Memory B cell (primary cell): ENCODE measurements at places on chromosomes 5 and 9.

- H3K4me1 ChIP-seq = no peaks in the 10 kb centered on the region
- no peaks in the 10 kb centered on the region for H3K27me3 ChIP-seq
- H3K36me3 ChIP-seq = peaks cover 23% of the 10 kb centered on the region
- DNase-seq = no peak
These were observed 134.1 kb downstream of the RGS3 start for GRCh38 chr9:113597390-113598241.

GRCh38 chr5:173972925-173973615, 15.9 kb upstream of the C5orf47 start:
- H3K27ac ChIP-seq = no peak overlapping the region
- peaks cover 9% of the 10 kb centered on the region for H3K4me1 ChIP-seq
- peak; percentile 75 for DNase-seq
- H3K4me3 ChIP-seq = peak overlapping the region; percentile 82

GRCh38 chr9:95005278-95006143, 279.0 kb downstream of the AOPEP start:
- peaks cover 12% of the 10 kb centered on the region for H3K27me3 ChIP-seq
- H3K36me3 ChIP-seq = peaks cover 8% of the 10 kb centered on the region
- peaks cover 10% of the 10 kb centered on the region for H3K4me1 ChIP-seq
- DNase-seq = peak; percentile 12
- no peak overlapping the region for H3K27ac ChIP-seq

DNA sequence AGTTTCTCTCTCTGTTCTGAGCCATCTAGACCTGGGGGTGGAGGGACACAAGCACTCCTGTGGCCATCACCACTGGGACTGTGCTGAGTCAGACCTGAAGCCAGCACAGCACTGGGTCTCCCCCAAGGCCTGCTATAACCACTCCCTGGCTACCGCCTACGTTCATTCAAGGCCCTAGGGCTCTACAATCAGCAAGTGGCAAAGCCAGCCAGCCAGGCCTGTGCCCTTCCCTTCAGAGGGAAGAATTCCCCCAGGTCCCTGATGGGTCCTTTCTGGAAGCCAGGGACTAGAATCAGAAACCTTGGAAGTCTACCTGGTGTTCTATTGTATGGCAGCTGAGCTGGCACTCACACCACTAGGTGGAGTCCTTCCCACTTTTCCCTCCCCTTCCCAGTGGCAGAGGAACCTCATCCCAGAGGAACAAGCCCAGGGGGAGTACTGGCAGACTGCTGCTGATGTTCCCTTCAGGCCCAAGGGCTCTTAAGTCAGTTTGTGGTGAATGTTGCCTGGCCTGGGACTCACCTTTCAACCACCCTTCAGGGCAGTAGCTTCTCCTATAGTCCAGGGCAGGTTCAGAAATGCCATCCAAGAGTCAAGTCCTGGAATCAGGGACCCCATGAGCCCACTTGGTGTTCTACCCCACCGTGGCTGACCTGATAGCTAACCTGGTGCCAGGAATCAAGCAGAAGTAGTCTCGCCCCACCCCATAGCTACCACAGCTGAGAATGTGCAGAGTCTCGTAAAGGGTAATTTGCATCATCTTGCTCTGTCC, 20.0 kb downstream of the JMY start:
- no peaks in the 10 kb centered on the region for H3K27me3 ChIP-seq
- no peak for DNase-seq
- peaks cover 34% of the 10 kb centered on the region for H3K4me1 ChIP-seq
- H3K4me3 ChIP-seq = no peak overlapping the region
- peaks cover 23% of the 10 kb centered on the region for H3K36me3 ChIP-seq
- peak overlapping the region; percentile 61 for H3K27ac ChIP-seq
